ENCODE measurements at places on chromosomes 12 and 14.

DNA sequence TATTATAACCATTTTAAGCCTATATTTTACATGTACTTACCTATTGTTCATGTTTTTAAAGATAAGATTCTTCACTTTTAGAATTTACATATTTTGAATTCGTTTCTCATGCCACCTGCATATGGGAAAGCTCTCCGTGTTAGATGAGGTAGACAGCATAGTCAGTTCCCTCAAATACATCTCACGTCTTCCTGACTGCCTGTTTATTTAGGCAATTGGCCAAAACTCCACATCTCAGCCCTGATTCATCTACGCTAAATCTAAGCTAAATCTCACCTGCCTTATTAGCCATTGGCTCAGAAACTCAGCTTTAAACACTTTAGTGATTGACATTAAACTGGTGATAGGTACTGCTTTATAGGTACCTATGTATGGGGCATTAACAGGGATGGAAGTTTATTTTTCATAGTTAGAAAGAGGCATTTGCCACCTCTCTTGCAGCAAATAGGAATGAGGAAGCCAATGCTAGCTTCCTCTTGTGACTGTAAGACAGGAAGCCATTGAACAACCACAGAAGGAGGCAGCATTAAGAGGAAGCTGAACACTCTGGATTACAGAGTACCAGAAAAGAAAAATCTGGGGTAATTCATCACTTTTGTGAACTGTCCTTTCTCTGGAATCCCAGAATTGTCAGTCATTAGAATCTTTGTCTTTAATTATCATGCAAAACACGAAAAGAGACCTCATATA, 111.9 kb downstream of the LRFN5 start:
- no peak for DNase-seq

- DNase-seq: no peak
These were observed 291.2 kb downstream of the ZFP36L1 start for GRCh38 chr14:68501614-68502052.

GRCh38 chr12:13087766-13088165, 15.7 kb downstream of the GSG1 start:
- no peak for DNase-seq

- no peak for DNase-seq
These were observed 30.3 kb upstream of the CLIP1 start for GRCh38 chr12:122452701-122453285.

GRCh38 chr12:5730962-5731361, 214.1 kb downstream of the ANO2 start:
- peak; percentile 30 for DNase-seq

DNA sequence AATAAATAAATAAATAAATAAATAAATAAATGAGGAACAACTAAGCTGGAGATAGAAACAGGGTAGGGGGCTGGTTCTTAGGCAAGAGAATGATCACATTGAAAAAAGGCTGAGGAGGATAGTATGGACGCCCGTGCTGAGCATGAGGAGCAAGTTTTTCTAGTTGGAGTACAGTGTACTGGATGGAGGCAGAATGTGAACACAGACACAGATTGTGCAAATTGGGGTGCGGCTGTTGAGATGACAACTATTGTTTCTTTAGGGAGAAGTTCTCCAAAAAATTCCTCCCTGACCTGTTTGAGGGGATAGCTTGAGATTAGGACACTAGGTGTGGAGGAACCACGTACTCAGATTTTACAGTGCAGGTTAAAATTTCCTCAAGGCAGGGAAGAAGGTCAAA, 979 bp upstream of the BIN2 start:
- DNase-seq: no peak

- no peak for DNase-seq
These were observed 113.9 kb upstream of the FGD4 start for GRCh38 chr12:32285489-32285888.

GRCh38 chr12:98419081-98419794, 96.2 kb upstream of the TMPO start:
- no peak for DNase-seq

DNA sequence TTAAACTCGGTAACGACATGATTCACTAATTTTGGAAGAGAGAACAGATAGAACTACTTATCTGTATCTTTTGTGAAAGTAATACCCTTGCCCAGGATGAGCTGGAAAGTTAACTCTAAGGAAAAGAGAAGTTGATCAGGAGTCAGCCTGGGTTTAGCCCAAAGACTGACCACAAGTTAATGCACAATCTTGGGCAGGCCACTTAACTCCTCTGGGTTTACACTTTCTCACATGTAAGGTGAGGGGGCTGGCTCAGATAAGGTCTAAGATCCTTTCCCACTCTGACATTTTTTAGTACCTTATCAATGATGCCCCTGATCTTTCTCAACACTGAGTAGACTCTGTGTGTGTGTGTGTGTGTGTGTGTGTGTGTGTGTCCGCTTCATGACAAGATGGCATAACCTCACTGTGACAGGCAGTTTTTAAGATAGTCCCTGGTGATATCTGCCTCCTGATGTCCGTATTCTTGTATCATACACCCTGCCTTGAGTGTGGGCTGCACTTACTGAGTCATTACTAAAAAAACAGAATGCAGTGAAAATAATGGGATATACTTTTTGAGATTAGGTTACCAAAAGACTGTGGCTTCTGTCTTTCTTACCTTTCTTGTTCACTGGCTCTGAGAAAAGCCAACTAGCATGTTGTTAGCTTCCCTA, 56.2 kb upstream of the CCDC198 start:
- no peak for DNase-seq
